Renal cortical epithelial cell (primary cell): ENCODE measurements at places on chromosomes 4 and X. TPM values are rescaled to one million over a fixed set of nuclear protein-coding genes. Genes with fewer than 3 reads are reported as not detected.

DNA sequence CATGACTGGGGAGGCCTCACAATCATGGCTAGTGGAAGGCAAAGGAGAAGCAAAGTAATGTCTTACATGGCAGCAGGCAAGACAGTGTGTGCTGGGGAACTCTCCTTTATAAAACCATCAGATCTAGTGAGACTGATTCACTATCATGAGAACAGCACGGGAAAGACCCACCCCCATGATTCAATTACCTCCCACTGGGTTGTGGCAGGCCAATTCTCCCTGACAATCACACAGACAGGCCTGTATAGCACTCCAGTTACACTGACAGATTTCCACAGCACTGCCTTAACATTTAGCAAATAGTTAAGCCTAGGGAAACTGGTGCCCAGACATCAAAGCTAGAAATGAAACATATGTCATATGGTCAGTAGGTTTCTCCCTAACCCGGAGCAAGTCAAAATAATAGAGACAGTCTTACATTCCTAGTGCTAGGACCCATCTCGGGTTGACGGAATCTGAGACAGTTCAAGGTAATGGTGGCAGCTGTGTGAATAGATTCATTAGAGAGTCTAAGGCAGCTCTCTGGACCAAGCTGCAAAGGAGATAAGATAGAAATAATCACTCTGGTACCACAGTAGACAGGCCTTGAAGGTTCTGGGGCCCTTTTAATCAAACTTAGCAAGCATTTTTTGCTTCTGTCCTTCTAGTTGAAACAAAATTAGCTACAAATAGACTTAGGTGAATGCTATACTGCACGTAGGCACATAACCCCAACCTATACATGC lies 9.4 kb upstream of the HERC5 start:
- DNase-seq = peak; percentile 24

- DNase-seq = no peak
Observed at GRCh38 chrX:139967300-139967699, 2.0 kb upstream of the CXorf66 start.

Gene CT47B1
- not detected in 2 replicates for total RNA-seq

- DNase-seq = no peak
Observed at GRCh38 chr4:164890691-164891090, 13.7 kb downstream of the APELA start.

DNA sequence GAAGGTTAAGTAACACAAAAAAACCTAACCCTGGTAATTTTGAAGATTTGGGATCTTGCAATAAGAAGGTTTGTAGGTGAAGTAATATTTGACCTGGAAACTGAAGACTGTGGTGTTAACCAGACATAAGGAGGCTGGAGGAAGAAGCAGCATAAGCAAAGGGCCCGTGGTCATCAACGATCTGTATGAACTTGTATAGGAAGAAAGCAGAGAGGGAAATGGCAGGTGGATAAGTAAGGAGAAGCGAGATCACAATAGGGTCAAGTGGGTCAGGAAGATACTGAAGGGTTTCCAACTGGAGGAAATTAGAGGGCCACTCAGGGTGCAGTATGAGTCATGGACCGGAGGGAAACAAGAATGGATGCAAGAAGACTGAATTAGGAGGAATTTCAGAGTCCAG lies 103.8 kb upstream of the SORBS2 start:
- DNase-seq = no peak

GRCh38 chr4:14299166-14299565 lies 671.6 kb upstream of the BOD1L1 start:
- DNase-seq = no peak

Gene NSUN7
- total RNA-seq = 2.1 and 4.5 TPM in 2 replicates

Gene TTC29
- total RNA-seq = 0.30 and 2.4 TPM in 2 replicates

DNA sequence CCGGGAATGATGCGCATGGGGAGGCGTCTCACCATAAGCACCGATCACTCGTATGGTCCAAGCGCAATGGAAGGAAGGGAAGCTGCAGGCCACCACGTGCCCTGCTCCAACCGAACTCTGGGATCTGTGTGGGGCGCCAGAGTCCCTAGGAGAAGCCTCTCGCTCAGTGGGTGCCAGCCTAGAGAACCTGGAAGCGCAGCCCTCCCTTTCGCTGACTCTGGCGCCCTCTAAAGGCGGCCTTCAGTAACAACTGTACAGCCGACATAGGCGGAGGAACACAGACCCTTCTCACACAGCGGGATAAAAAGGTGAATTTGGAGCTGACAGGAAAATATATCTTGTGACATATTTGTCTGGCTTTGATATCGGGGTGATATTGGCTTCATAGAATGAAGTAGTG lies 76.0 kb downstream of the INTS6L start:
- DNase-seq = peak; percentile 0

DNA sequence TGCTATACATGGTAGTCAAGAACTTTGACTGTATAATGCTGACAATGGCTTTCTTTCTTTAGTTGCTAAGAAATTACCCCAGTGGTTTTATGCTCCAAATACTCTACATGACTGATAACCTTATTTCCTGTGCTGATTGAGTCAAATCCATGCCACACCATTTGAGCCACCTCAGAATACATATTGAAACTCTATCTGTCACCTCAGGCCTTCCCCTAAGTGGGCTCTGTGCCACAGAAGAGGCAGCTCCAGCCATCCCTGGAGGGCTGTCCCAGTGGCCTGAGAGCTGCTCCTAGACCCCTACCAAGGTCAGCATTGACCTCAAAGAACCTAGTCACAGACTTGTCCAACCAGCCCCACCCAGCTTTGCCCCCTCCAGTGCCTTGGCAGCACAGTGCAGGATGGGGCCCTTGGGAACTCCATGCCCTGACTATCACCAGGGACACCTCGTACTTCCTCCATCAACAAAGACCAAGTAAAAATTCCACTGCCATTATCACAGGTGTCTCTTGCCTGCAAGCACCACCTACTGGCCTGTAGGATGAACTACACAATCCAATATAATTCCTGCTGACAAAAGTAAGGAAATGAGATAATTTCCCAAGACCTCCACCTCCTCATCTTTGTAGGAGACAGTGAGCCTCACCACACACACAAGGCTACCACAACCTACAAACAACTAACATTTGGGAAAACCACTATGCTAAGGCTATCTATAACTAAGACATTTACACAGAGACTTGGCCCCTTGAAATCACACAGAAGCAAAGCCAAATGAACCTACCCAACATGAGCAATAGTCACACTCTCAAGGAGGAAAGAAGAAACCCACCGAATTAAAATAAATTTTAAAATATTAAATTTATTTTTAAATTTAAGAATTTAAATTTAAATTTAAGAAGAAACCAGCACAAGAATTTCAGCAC lies 239.9 kb downstream of the NKX6-1 start:
- DNase-seq = peak; percentile 40

Gene ALB
- total RNA-seq = not detected in 2 replicates

- no peak for DNase-seq
Observed at GRCh38 chrX:133921086-133921485, 64.3 kb downstream of the GPC3 start.

GRCh38 chrX:9656277-9656676 lies 109.4 kb downstream of the GPR143 start:
- DNase-seq = peak; percentile 59

DNA sequence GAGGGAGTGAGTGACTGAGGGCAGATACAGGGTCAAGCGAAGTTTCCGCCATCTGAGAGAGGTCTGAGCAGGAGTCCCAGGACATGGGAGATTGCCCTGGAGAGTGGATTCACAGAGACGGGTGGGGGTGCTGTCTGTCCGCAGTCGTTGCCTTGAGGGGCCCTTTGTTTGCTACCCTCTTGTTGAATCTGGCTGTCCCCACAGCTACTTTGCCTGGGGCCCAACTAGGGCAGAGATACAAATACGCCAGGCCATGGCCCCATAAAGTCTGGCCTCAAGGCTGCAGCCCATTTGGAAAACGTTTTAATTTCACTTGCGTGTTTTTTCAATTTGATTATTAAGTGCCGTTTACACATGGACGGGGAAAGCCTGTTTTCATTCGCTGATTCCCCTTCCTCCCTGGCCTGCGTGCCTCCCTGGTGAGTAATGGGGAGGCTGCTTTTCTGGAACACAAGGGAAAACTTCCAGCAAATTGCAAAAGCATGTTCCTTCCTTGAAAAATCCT lies 134.4 kb downstream of the SMIM20 start:
- peak; percentile 61 for DNase-seq

GRCh38 chr4:121272526-121272925 lies 108.3 kb downstream of the QRFPR start:
- DNase-seq = peak; percentile 30

GRCh38 chrX:118853596-118853995 lies 30.0 kb downstream of the ZCCHC12 start:
- no peak for DNase-seq

DNA sequence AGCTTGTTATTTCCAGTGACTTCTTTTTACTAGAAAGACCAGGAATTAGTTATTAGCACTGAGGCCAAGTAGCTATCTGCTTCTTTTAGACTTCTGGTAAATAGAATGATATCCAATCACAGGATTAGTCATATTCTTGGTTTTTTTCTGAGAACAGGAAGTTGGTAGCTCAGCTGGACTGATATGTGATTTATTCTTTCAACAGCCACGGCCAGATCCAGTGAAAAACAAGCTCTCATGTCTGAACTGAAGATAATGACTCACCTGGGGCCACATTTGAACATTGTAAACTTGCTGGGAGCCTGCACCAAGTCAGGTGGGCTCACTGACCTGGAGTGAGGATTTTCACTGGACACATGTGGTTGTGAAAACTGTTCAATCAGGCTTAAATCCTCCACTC lies 48.6 kb downstream of the PDGFRA start:
- peak; percentile 81 for DNase-seq

DNA sequence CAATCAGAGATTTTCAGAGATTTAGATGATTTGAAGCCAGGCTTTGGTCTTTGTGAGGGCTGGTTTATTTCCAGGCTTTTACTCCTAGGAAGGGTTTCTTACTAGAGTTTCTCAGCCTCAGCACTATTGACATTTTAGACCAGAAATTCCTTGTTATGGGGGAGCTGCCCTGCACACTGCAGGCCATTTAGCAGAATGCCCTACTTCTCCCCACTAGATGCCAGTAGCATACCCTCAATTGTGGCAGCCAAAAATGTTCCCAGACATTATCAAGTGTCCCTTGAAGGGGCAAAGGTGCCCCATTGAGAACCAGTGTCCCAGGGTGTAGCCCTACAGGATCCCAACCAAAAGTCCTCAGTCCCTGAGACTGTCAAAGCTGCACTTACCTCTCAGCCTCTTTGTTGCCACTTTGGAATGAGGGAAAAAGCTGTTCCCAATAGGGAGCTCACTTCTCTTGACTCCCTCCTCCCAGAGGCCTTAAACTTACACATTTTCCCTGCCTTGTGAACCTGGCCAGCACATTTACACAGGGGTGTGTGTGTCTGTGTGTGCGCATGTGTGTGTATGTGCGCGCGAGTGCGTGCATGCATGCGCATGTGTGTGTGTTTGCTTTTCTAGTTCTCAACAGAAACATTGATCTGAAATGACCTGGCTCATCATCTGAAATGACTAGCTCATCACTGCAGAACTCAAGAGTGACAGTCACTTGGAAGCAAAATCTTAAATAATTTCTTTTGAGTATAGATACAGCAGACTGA lies 231.4 kb downstream of the QDPR start:
- DNase-seq = no peak

DNA sequence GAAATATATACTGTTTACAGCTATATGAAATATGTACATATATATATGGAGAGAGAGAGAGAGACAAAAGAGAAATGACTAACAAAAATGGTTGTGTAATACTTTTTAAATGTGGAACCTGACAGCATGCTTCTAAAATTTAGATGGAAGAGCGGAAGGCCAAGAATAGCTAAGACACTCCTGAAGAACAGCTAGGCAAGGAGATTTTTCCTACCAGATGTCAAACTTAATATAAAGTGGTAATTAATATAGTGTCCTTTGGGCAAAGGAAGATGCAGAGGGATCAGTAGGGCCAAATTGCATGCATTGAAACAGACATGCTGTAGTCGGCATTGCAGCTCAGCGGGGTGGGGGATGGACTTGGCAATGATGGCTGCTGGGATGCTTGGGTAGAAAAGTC lies 45.2 kb downstream of the ADD1 start:
- no peak for DNase-seq

- DNase-seq = no peak
Observed at GRCh38 chr4:11397819-11398610, 30.7 kb downstream of the HS3ST1 start.

DNA sequence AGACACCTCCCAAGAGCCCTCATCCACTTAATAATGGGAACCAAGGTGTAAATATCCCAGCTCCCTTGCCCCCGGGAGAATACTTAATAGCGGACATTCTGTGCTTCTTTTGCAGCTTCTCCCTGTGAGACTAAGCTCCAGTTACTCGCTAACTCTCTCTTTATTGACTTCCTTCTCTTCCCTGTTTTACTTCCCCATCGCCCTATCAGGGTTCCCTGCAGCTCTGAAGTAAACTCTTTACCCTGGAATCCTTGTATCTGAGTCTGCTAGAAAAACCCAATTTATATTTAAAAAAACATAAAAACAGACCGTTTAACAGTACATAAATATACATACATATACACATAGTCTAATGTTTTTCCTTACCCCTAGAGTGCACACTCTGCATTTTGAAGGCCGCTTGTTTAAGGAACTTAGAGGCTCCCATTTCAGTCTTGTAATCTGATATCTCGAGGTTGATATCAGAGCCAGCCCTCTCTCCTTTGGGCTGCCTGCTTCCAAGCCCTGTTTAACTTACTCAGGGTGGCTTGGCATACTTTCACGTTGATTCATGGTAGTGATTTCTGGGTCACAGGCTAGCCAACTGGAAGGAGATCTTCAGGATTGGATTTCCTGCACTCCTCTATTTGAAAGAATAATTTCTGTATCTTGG lies 177.4 kb upstream of the SCML1 start:
- peak; percentile 85 for DNase-seq

Gene AFF2
- total RNA-seq = 0.35 and 1.3 TPM in 2 replicates

GRCh38 chr4:174999407-174999806 lies 81.2 kb downstream of the ADAM29 start:
- DNase-seq = peak; percentile 2

Gene CFAP299
- 0.25 and 1.6 TPM in 2 replicates for total RNA-seq

Gene SMIM43
- total RNA-seq = 0.30 and 0.69 TPM in 2 replicates
